Naive thymus-derived CD4-positive, alpha-beta T cell (primary cell): ENCODE measurements at places on chromosomes 1 and 21. TPM values are rescaled to one million over a fixed set of nuclear protein-coding genes. Genes with fewer than 3 reads are reported as not detected.

Gene CELA2B
- total RNA-seq = not detected

- no peak for DNase-seq
Observed at GRCh38 chr1:170617591-170618330, 46.2 kb upstream of the PRRX1 start.

- DNase-seq = no peak
Observed at GRCh38 chr1:230589951-230590350, 52.3 kb upstream of the COG2 start.

- DNase-seq = no peak
Observed at GRCh38 chr1:199176713-199177112, 537.9 kb downstream of the PTPRC start.

DNA sequence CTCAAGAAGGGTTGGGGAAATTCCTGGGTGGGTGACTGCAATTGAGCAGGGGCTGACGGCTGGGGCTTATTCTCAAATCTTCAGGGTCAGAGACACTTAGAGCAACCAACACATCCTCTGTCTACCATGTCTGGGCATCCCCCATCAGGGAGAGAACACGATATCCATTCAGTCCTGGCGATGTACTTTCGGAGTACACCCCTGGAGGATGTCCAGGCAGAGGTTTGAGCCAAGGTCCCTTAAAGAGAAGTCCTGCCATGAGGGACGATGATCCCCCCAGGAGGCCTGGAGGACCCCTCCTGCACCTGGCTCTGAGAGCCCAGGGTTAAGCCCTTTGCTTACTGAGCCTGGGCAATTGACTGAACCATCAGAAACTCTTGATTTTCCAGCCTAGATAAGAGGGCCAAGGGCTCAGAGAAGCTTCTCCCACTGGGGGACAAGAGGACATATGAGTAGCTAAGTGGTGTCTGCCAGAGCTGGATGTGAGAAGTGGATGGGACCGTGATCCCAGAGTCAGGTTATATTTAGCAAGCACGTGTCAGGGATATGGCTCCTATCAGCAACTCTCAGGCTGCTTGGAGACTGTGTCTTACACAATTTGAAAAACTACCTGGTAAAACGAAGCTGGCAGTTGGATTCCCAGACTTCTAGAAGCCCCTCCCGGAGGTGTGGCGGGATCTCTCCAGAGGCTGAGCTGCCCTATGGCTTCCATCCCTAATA lies 253.3 kb upstream of the VAMP3 start:
- no peak for DNase-seq

DNA sequence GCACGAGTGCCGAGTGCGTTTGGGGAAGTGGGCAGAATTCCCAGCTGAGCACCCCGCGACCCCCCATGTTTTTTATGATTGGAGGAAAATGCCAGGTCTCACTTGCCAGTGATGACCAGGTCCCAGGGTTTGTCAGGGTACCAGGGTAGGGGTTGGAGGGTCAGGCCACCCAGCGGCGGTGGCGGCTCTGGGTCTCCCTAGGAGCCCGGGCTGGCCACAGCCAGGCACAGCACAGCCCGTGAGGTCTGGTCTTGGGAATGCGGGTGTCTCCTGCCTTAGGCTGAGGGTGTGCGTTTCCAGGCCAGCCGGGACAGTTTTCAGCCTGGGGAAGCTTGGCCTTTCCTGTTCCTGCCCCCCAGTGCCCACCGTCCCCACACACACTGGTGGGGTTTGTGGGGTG lies 22.7 kb downstream of the PRKCZ start:
- DNase-seq = no peak

- peak; percentile 23 for DNase-seq
Observed at GRCh38 chr1:193019442-193020026, 39.6 kb downstream of the UCHL5 start.

GRCh38 chr1:78520216-78520615 lies 29.4 kb downstream of the PTGFR start:
- no peak for DNase-seq

- DNase-seq = no peak
Observed at GRCh38 chr1:164668491-164669400, 109.8 kb downstream of the PBX1 start.

GRCh38 chr21:37176716-37177115 lies 90.4 kb downstream of the VPS26C start:
- DNase-seq = no peak

Gene ZNF593OS
- not detected in 2 replicates for total RNA-seq

GRCh38 chr1:210516697-210517459 lies 188.2 kb downstream of the HHAT start:
- DNase-seq = no peak

Gene LORICRIN
- total RNA-seq = not detected
